ENCODE measurements at places on chromosomes 7 and 10.

DNA sequence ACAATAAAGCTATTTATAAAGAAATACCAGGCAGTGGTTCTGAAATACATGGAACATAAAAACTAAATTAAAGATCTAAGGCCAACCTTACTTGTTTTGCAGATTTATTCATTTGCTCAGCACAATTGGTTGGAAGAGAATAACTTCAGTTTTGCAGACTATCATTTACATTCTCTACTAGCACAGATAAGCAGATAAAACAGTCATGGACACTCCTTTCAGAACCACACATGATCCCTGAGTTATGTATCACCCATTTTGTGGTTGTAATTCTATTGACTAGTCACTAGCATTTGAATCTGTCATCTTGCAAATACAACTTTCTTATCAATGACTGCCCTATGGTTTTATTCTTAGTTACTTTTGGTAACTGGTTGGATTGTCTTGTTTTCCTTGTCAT lies 45.1 kb downstream of the PRKAR2B start:
- DNase-seq = no peak

GRCh38 chr10:77671594-77672252 lies 34.1 kb upstream of the KCNMA1 start:
- no peak for DNase-seq

GRCh38 chr7:1742555-1743303 lies 72.7 kb downstream of the ELFN1 start:
- DNase-seq = peak; percentile 48

DNA sequence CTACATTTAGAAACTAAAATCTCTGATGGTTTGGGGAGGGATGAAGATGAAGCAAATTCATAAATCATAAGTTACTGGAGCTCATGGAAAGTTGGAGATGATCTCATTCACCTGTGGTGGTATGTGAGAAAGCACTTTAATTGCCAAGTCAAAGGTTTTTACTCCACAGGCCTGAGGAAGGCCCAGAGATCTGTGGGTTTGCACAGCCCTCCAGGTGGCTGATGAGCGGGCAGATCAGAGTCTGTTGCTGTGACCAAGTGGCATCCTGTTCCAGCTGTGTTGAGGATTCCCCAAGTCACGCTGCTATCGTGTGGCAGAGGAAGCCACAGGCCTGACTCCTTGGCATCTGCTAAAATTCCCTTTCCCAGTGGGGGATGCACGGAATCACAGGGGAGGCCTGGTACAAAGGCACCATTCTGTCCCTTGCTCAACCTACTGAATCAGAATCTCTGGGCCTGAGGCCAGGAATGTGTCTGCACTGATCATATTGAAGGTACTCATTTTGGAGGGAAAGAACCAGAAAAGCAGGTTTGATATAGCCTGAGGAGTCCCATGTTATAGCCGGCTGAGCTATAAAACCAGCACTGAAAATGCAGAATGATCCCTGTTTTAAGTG lies 19.7 kb upstream of the DDC start:
- no peak for DNase-seq

DNA sequence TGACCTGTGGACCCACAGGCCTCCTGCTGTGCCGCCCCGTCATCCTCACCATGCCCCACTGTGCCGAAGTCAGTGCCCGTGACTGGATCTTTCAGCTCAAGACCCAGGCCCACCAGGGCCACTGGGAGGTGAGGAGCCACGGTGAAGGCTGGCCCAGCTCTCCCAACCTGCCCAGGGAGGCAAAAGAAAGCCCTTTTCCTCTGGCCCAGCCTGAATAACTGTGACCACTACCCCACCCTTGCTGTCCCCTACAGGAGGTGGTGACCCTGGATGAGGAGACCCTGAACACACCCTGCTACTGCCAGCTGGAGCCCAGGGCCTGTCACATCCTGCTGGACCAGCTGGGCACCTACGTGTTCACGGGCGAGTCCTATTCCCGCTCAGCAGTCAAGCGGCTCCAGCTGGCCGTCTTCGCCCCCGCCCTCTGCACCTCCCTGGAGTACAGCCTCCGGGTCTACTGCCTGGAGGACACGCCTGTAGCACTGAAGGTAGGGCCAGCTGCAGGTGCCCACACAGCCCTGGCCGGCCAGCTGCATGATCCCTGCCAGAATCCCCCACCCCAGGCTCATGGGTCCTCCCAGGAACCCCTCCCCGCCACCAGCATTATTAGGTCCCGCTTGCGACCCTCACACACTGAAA lies 25.5 kb upstream of the SLC29A3 start:
- DNase-seq = no peak

- DNase-seq = no peak
Measured at GRCh38 chr7:131500357-131500756, 56.1 kb downstream of the PODXL start.

DNA sequence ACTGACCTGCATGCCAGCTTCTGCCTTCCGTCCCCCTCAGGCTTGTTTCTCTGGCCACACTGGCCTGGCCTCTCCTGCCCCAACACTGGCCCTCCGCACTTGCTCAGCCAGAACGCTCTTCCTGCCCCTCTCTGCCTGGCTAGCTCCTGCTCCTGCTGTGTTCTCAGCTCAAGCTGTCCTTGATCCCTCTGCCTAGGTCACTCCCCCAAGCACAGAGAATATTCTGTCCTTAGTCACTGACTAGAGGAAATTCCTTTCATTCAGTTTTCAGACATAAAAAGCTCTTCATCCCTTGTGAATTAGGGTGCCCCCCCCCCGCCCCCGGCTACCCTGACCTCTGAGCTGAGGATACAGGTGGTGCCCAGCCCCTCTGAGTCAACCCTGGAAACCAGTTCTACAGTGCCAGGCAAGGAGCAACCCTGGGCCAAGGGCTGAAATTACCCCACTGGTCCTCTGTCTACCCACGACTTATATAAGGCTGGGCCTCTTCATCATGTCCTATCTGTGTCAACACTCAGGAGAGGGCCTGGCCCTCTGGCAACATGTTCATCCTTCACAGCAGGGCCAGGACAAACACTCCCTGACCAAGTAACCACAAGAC lies 6.6 kb upstream of the SGPL1 start:
- no peak for DNase-seq

GRCh38 chr7:157650801-157651200 lies 314.0 kb downstream of the DNAJB6 start:
- no peak for DNase-seq

DNA sequence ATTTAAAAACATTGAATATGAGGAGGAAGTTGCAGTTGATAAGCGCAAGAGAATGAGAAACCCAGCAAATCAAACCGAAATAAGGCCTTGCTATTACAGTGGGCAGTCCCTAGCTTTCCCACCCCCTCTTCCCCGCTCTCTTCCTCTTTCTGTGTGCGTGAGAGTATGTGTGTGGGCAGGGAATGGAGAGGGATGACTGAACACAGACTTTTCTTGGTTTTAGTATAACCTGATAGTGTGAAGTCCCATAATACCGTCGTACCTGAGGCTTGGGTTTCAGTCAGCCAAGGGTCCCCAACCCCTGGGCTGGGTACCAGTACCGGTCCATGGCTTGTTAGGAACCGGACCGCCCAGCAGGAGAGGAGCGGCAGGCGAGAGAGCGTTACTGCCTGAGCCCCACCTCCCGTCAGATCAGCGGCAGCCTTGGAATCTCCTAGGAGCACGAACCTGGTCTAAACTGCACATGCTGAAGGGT lies 255.3 kb downstream of the CELF2 start:
- DNase-seq = no peak

- no peak for DNase-seq
Measured at GRCh38 chr10:30762620-30763019, 133.1 kb upstream of the LYZL2 start.

- DNase-seq = no peak
Measured at GRCh38 chr10:34183016-34183796, 631.9 kb downstream of the PARD3 start.

GRCh38 chr10:48237259-48238250 lies 36.9 kb downstream of the FRMPD2 start:
- DNase-seq = no peak

DNA sequence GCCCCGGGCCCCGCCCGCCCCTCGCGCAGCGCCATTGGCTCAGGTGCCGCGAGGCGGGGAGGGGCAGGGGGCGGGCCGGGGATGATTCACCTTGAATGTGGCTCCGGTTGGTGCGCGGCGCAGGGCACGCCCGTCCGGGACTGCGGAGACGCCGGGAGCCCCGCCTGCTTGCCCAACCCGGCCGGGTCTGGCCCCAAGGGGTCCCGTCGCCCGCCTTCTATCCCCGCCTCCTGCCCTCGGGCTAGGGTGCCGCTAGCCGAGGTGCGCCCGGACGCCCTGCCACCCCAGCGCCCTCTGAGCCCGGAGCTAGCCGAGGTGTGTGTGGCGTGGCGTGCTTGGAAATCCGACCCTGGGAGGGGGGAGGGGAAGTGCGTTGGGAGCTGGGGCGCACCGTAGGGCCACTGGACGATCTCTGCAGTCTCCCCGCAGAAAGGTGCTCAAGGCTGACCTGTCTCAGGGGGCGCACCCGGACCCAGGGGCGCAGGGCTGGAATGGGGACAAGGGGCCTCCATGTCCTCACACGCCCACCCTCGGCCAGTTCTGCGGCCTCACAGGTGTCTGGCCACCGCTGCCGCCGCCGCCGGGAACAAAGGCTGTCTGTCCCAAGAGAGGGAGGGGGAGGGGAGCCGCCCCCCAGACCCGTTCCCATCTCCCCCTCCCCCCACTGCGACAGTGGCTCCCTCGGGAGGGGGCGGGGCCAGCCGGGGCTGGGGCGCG lies 168.9 kb downstream of the NRF1 start:
- peak; percentile 92 for DNase-seq

- no peak for DNase-seq
Measured at GRCh38 chr7:111103678-111104274, 12.8 kb downstream of the LRRN3 start.

DNA sequence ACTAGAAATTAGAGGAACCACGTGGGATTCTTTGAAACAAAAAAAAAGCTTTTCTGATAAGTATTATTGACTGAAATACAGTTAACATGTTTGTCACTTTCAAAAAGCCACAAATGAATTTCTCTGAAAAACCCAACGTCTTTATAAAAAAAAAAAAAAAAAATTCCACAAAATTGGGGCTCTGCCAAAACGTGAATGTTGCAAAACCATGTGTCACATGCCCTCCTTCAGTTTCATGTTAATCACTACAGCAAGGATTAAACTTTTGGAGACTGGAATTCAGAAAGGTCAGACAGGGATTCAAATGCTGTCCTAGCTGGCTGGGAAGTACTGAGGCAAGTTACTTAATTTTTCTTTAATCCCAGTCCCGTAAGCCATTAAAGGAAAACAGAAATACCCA lies 278.0 kb upstream of the KLF14 start:
- DNase-seq = peak; percentile 85

GRCh38 chr7:22564511-22565045 lies 64.6 kb upstream of the STEAP1B start:
- DNase-seq = no peak

DNA sequence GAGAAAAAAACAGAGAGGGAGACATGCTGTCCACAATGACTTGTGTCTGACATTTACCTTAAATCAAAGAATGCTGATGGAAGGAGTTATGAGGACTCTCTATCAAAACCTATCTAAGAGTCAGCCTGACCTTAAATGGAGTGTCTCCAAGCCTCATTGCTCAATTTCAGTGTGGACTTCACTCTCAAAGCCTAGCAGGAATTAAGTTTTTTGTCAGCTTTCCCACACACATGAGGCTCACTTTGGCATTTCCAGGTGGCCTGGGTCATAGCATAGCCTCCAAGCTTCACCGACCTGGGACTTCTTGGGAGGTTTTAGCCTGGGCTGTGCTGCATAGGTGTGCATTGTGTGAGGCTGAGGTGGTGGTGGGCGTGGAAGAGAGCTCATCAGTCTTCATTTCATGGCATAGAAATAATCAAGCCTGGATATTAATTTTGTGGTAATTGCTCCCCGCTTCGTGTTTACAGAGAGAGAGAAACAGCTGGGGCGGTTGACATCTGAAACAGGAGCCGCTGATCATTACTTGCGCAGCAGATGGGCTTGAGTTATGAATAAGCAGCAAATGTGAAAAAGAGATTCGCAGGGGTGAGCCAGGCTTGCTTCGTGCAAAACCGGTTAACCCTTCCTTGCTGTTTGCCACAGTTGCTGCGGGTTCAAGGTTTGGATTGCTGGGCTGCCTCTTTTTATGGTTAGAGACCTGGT lies 647.8 kb downstream of the INHBA start:
- no peak for DNase-seq

- DNase-seq = no peak
Measured at GRCh38 chr7:11082121-11082520, 108.4 kb downstream of the PHF14 start.

- DNase-seq = no peak
Measured at GRCh38 chr7:152925412-152926147, 166.0 kb downstream of the ACTR3B start.

- no peak for DNase-seq
Measured at GRCh38 chr10:33422471-33423153, 88.1 kb upstream of the NRP1 start.

GRCh38 chr10:105210546-105210945 lies 569.5 kb downstream of the SORCS3 start:
- DNase-seq = no peak

GRCh38 chr10:110357252-110357780 lies 52.6 kb upstream of the SMNDC1 start:
- no peak for DNase-seq

GRCh38 chr7:150734254-150734653 lies 3.0 kb upstream of the GIMAP5 start:
- DNase-seq = no peak

GRCh38 chr7:7529328-7529727 lies 6.3 kb downstream of the COL28A1 start:
- DNase-seq = no peak

DNA sequence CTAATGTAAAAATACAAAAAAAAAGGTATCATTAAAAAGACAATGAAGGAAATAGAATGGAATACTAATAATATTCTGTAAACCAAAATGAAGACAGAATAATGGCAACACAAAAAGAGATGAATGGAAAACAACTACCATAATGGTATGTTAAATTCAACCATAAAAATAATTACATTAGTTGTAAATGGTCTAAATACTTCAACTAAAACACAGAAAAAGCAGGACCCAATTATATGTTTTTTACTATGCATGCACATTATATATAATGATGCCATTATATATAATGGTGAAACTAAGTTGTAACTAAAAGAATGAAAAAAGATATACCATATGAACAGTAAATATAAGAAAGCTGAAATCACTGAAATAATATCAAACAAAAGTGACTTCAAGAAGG lies 76.5 kb downstream of the CUBN start:
- DNase-seq = no peak

- no peak for DNase-seq
Measured at GRCh38 chr10:4658777-4659176, 167.2 kb upstream of the AKR1E2 start.

DNA sequence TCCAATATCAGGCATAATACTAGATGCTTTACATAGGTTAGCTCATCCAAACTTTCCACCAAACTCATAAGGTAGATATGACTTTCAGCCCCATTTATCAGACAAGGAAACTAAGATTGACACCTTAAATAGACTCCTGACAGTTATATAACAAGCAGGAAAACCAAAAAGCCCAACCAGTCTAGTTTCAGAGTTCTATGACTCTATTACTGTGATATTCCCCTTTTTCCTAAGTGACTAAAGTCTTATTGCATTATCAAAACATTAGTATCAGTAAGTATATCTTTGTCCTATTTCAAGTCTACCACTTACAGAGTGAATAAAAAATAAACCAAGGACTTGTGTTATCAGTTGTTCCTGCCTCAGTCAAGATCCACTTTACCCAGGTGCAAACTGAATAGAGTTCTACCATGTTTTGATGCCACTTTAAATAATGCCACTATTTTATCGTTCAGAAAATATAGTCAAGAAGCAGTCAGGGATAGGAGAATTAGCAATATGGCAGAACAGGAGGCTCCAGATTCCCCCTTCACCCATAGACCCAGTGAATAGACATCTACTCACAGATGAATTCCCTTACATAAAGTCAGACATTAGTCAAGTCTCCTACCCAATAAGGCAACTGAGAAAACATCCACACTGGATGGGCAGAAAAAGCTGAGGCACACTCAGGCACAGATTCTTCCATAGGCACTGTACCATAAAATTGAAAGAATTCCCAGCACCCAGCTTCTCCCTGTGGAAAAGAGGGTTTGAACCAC lies 74.1 kb downstream of the CRPPA start:
- no peak for DNase-seq

Data from HTR-8/SVneo (cell line).